ENCODE measurements at places on chromosomes 11 and 22.

GRCh38 chr22:19852177-19852781 is 2.4 kb downstream of the GNB1L start:
- DNase-seq: no peak

GRCh38 chr11:62201376-62201775 is 7.1 kb upstream of the SCGB2A1 start:
- no peak for DNase-seq

- DNase-seq: no peak
Measured at GRCh38 chr11:65879617-65880016, at the start of gene CTSW. CTSW (plus strand) TSS chr11:65879837; CDS start chr11:65879855, 18 bp downstream.

DNA sequence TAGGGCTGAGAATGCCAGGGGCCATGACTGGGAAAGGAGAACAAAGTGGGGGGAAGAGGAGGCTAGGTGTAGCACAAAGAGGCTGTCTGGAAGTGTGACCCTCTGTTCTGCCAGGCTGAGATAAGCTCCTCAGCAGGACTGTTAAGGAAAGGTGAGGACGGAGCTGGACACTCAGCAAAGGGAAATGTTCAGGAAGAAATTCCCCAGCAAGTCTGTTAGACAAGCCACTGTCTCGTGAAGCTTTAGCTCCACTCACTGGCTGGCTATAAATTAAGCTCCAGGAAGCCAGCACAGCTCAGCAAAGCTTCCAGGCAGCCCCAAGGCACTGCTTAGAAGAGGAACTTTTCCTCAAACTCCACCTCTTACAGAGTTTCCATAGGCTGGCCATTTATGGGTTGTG is 181.2 kb upstream of the API5 start:
- no peak for DNase-seq

- no peak for DNase-seq
Measured at GRCh38 chr11:82577246-82577645, 156.4 kb downstream of the FAM181B start.

GRCh38 chr11:43576803-43577521 is 103.6 kb upstream of the HSD17B12 start:
- peak; percentile 75 for DNase-seq

DNA sequence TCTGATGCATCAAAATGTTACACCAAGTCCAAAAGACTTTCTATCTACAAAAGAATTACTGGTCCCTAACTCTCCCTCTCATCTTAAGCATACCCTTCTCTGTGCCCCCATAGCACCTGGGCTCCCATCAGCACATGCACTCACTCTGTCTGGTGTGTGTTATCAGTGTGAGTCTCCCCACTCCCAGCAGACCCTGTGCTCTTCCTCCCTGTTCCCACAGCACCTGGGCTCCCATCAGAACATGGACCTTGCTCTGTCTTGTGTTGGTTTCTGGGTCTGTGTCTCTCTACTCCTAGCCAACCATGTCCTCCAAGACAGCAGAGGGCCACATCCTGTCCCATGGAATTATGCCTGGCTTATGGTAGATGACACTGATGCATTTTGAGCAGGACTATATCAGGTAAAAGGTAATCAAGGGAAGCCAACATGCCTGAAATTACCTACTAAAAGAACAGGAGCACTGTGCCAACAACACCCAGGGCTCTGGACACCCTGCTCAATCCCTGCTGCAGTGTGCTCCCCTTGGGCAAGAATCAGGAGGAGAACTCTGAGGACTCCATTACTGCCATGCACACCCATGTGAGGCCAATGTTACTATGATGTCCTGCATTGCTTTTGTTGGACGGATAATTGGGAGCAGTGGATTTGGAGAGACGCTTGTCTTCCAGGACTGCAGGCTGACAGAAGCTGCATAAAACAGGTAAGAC is 34.3 kb downstream of the GAB4 start:
- no peak for DNase-seq

Data from ELR (cell line).